ENCODE measurements at places on chromosomes 2 and 18.
A peak's percentile ranks its signal among the peaks of the same experiment; 100 is the strongest.

DNA sequence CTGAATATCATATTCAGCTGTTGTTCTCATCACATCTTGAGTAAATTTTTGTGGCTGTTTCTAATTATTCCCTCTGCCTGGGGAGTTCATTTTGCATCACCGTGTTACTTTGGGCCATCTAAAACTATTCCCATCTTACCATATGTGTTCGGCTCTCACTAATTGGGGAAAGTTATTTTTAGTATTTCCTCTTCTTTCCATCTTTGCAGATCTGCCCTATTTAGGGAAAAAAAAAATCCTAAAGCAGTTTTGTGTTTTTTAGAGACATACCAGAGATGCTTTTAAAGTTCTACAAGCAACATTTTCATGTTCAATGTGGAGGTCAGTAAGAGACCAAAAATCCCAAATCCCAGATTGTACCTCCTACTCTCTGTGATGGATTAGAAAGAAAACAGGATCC lies 111.3 kb upstream of the NDUFV2 start:
- no peak for DNase-seq

- DNase-seq: no peak
Measured at GRCh38 chr2:159518321-159519005, 97.9 kb downstream of the BAZ2B start.

DNA sequence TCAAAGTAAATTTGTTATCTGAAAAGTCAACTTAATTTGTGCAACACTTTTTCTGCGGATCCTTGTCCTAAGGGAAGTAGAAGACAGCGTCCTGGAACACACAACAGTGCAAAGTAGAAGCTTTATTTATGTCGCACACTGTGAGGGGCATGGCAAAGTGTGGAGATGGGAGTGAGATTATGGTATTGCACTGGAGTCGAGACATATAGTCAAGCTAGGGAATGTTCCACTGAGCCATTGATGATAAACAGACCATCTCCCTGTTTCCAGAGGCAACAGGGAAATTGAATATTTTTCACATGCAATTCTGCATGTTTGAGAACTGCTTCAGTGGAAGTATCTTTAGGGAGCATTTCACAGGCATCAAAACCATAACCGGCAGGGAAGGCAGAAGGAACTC lies 46.2 kb downstream of the LRRTM1 start:
- DNase-seq: no peak

DNA sequence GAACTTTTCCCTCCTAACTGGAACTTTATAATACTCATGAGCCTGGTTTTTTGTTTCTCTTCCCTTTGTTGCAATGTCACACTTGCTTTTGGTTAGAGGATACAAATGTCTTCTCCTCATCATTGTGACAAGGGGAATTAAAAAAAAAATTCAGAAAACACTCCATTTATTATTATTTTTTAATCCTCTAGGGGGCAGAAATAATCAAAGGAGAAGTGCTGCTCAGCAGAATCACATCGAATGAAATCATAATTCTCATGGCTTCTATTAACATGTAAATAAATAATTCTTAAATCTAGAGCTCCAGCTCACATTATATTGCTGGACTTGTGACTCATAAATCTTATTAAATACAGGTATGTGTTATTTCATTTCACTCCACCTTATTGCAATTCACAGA lies 273.8 kb downstream of the TRIB2 start:
- DNase-seq: no peak

GRCh38 chr18:515838-516237 lies 15.3 kb upstream of the COLEC12 start:
- DNase-seq: no peak

- no peak for DNase-seq
Measured at GRCh38 chr2:105393373-105394055, 5.3 kb downstream of the FHL2 start.

GRCh38 chr18:79884294-79884962 lies 67.0 kb downstream of the SLC66A2 start:
- no peak for DNase-seq

DNA sequence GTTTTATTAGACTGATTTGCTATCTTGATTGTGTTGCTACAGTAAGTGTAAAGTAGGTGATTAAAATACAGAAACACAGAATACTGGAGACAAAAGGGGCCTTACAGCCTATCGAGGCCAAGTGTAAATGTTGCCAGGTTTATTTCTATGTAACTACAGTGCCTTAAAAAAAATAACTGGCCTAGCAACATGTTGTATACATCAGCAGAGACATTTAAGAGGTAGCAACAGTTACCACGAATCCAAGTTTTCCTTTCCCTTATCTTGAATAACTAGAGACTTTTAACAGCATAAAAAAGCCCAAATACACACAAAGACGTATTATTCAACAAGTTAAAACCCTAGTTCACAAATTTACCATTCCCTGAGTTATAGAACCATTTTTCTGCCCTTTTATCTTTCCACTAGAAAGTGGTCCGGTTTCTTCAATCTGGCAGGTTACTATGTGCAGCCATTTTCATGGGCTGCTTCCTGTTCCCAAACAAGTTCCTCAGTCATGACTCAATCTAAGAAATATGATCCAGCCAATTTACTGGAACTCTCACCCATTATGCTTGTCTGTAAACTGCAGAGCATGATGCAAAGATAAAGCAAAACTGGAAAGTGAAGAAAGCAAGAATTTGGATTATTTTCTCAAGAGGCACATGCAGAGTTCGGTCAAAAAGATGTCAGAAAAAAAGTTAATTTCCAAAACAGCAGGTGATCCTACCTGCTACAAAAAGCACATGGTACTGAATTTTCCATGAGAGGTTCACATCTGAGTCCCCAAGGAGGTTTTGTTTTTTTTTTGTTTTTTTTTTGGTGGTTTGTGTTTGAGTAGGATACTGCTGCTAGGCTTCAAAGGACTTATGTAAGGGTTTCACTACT lies 22.2 kb downstream of the NFE2L2 start:
- DNase-seq: no peak

GRCh38 chr2:108943751-108944150 lies 45.3 kb downstream of the EDAR start:
- no peak for DNase-seq

DNA sequence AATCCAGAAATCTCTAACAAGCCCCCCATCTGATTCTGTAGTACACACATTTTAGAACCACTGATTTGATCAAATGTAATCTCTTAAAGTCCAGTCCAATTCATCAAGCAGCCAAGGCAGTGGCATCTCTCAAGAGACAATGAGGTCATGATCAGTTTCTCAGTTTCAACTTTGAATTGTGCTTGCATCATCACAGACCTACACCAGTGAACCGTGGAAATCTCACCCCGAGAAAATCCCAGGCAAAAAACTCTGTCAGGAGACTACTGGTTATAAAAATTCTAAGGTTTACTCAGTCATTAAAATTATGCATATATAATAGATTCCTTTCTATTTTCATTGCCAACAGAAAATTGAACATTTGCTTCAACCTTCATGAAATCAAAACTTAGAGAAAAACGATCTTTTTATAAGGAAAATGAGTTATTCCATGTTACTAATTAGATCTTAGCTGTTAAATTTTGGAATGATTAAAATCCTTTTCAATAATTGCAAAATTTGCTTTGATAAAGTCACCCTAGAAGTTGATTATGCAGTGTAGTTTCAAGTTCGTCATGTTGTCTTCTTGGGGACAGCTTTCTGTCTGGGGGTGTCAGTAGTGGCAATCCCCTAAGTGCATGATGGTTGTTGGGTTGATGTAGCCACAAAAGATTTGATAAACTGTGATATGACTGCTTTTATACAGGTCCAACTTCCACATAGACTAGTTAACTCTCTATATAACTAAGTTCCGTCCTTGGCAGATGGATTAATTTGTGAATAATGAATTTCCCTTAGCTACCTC lies 235.0 kb downstream of the CAMKMT start:
- DNase-seq: no peak

GRCh38 chr2:156719036-156719435 lies 282.9 kb downstream of the GPD2 start:
- DNase-seq: no peak

DNA sequence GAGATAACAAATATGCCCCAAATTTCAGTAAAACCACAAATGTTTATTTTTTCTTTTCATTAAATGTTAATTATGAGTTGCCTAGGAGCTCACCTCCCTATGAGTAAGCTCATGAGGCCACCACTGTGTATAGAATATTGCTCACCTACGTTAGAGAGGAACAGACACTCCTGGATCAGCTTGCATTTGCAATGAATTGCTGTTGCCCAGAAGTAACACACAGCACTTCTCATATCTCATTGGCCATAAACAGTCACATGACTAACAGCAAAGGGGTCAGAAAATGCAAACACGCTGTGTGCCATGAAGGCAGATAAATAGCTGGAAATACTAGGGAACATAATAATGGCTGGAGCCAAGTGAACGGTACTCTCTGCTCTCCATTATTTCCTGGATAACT lies 89.0 kb upstream of the GALNT5 start:
- no peak for DNase-seq

DNA sequence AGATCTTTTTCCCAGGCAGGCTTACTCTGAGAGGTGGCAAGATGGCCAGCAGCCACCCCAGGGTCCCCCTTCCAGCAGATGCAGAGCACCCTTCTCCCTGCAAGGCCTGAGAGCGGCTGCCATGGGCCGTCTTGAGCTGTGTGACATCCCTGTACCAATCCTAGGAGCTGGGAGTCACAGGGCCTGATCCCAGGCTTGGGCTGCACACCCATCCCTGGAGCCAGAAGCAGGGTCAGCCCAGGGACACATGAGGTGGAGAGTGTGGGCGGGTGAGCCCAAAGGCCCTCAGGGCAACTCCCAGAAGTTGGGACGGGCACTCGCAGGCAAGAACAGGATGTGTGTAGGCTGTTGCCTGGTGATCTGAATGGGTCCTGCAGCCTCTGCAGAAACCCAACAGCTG lies 40.5 kb downstream of the CROCC2 start:
- DNase-seq: no peak

- DNase-seq: peak; percentile 12
Measured at GRCh38 chr18:46481048-46481846, 175.8 kb downstream of the LOXHD1 start.

DNA sequence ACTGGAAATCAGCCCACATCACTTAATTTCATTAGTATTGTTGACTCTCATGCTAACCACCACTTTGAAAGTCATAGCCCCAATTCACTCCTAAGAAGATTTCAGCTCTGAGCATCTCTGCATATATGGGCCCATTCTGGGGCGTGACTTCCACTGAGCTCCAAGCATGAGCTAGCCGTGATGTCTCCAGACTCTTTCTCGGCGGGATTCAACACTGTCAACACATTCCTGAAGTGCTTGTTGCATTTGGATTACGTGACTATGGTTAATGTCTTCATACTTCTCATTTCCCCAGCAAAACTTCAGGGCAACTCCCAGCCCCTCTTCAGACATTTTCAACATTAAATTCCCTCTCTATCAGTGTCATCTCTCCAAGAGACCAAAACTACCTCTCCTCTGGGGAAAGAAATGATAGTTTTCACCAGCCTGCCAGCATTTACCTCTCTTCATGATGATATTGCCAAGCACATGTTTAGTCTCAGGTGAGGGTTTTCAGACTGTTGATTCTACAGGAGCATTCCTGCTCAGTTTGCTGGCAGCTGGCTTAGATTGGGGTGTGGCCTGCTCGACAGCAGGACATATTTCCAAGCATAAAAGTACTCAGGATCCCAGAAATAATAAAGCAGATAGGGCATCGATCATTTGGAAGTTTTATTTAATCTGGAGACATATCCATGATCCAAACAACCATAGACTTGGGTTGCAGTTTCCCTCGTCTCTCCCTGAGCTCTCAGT lies 81.7 kb downstream of the FEZ2 start:
- DNase-seq: no peak

DNA sequence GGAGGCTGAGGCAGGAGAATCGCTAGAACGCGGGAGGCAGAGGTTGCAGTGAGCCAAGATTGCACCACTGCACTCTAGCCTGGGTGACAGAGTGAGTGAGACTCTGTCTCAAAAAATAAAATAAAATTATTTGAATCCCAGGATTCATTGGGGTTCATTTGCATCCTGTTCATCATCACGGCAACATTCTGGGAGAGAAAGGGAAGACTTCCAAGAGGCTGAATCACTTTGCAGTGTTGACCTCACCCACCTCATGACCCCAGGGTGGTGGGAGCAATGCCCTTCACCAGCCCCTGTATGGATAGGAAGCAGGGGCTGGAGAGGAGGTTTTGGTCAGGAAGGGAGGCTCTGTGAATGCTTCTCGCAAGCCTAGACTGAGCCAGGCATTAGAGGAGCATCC lies 195.6 kb downstream of the CTIF start:
- no peak for DNase-seq

DNA sequence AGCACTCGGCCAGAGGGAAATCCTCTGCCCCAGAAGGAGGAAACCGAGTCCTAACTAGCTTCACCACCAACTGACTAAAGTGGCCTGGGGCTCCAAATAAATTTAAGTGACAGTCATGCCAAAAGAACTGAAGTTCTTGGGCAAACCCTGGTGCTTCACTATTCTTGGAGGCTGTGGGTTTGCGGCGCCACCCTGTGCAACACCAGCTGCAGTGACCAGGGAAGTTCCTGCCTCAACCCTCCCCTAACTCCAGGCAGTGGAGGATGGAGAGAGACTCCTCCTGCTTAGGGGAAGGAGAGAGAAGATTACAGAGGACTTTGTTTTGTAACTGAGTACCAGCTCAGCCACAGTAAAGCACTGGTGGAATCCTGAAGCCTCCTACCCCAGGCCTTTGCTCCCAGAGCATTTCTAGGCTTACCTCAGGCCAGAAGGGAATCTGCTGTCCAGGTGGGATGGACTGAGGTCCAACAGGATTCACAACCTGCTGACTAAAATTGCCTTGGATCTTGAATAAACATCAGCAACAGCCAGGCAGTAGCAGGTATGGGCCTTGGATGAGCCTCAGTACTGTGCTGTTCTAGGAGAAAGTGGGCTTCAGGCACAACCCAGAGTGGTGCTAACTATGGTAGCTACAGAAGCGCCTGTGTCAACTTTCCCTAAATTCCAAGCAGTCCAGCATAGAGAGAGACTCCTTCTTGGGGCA lies 29.4 kb upstream of the BMP10 start:
- no peak for DNase-seq

DNA sequence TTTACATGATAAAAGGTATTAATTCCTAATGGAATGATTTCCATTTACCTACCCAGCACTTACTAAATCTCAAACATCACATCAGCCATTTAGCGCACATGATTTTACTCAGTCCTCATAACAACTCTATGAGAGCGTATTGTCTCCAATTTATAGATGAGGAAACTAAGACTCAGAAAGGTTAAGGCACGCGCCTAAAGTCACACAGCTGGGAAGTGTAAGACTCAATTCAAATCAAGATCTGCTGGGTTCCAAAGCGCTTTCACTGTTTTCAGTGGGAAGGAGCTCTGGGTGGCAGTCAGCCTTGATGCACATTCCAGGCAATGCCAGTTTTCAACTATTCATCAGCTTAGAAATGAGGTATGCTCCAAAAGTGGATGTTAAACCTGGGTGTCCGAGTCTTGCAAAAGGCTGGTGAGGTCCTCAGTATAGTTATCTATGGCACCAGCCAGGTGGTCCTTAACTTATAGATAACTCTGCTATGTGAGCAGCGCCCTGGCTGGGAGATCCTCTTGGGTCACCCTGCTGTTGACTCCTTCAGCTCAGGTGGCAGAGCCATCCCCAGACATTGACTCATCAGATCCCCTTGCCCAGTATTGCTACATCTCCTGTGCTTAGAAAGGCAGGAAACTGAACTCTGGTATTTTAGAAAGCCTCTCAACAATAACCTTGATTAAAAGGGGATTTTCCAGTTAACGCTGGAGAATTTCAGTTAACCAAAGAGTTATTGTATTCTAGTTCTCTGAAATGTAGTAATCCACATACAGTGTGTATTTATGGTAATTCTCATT lies 47.1 kb downstream of the SLC4A1AP start:
- no peak for DNase-seq

GRCh38 chr2:108778857-108779256 lies 7.7 kb upstream of the CCDC138 start:
- DNase-seq: no peak
